ENCODE measurements at places on chromosomes 1 and 21.

DNA sequence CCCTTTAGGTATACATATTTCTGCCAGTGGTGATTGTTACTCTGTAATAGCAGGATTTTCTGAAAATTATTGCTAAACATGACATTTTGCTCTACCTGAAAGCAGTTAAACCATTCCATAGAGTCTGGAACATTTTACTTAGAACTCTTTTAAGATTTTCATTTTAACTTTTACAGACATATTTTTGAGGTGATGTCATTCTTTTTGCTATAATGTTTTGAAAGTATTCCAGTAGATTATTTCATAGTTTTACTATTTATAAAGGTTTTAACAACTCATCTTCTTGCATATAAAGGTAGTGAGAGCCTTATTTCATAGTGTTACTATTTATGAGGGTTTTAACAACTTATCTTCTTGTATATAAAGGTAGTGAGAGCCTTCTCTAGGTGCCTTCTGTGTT, 42.9 kb downstream of the PTBP2 start:
- DNase-seq = no peak

DNA sequence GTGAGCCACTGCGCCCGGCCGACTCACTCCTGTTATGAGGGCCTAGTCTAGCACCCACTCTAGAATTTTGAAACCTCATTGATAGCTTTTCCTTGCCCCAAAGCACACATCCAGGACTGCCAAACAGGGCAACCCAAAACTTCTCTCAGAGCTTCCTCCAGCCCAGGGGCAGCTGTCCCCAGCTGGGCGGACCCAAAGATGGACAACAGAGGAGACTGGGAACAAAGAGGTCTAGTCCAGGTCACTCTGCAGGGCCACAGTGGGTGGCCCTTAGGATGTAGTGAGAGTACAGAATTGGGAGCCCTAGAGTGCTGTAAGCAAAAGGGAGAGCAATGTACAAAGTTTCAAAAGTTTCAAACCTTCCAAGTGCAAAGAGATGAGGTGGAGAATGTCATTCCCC, 1.2 kb downstream of the CD34 start:
- no peak for DNase-seq

- DNase-seq = no peak
Observed at GRCh38 chr1:55334797-55335196, 119.6 kb upstream of the USP24 start.

GRCh38 chr1:213376862-213377372, 325.9 kb downstream of the RPS6KC1 start:
- no peak for DNase-seq
